ENCODE measurements at places on chromosomes 4 and X.

DNA sequence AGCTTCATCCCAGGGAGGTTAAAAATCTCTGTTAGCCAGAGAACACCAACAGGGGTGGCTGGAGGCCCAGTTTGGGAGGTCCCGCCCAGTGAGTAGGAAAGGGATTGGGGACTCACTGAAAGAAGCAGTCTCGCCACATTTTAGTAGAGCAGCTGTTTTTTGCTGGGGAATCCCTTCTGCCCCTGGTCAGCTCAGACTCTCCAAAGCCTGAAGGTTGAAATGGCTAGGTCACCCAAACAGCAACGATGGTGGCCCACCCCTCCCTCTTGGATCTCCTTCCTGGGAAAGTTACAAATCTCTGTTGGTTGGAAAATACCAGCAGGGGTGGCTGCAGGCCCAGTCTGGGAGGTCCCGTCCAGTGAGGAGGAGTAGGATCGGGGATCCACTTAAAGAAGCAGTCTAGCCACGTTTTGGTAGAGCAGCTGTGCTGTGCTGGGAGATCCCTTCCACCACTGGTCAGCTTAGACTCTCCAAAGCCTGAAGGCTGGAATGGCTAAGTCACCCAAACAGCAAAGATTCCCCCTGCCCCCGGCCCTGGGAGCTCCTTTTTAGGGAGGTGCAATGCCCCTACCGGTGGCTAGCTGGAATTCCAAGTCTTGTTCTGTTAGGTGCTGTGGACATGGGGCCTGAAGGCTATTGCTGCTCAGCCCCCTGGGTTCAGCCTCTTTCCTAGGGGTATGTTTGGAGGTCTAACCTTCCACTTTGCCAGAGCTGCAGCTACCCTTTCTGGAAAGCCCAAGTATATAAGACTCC, 40.0 kb upstream of the TEX13A start:
- no peak for DNase-seq

GRCh38 chr4:165668694-165669093, 204.3 kb upstream of the TLL1 start:
- no peak for DNase-seq

- DNase-seq: no peak
Measured at GRCh38 chr4:181278941-181279340, 964.3 kb upstream of the TENM3 start.

- no peak for DNase-seq
Measured at GRCh38 chr4:69831646-69832325, 28.2 kb downstream of the SULT1E1 start.

- no peak for DNase-seq
Measured at GRCh38 chr4:8727546-8728510, 135.3 kb downstream of the CPZ start.

DNA sequence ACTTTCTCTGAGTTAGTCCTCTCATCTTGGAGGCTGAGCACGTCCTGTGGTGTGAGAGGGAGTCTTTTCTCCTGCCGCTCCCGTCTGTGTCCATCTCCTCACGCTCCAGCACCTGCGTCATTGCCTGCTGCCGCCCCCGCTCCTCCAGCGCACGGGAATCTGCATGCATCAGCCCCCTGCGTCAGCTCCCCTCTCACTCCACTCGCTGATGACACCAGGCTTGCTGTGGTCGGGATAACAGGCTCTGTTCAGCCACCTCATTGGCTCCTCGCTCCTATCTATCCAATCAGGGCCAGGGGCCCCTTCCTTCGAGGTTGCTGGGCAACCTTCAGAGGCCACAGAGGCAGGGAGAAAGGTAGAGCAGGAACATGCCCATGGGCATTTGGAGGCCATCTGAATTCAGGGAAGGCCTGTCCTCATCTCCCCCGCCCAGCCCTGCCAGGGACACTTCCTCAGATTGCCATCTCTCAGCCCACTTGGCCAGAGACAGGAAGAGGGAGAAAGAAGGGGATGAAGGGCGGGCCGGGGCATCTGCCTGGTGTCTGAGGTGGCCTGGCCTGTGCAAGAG, 9.3 kb downstream of the ZNF185 start:
- DNase-seq: no peak

DNA sequence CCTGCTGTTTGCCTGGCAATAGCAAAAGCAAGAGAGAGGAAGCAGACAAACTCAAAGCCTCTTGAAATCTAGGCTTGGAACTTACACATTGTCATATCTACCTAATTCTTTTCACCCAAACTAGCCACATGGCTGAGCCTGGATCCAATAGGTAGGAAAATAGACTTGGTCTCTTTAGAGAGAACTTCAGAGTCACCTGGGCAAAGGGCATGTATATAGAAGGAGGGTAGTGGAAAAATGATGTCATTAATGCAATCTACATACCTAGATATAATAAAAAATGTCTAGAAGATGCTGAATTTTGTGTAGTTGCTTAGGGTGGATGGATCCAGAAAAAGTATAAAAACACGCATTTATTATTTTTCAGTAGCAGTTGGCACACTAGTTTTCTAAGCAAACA, 237.0 kb upstream of the GEMIN8 start:
- DNase-seq: no peak
